ENCODE measurements at places on chromosomes 2 and 18. TPM values are rescaled to one million over a fixed set of nuclear protein-coding genes. Genes with fewer than 3 reads are reported as not detected.

NT5DC4 gene
- polyA plus RNA-seq = not detected

- DNase-seq = no peak
These were observed 60.4 kb upstream of the SLC8A1 start for GRCh38 chr2:40512256-40512655.

DNA sequence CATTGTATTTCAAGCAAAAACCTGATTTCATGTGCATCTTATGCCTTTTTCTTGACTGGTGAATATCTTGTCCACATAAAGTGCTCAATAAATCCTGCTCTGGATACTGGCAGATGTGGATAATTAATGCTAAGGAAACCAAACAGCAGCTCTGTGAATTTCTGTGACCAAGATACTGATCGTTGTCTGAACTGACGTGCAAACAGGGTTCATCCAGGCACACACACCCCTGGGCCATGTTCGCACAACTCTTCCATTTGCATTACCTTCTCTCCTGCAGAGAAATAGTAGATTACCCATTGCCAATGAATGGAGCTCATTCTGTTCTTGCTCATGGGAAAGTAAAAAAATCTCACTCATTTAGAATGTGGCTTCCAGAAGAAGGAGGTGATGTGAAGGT, 316.2 kb upstream of the TRIB2 start:
- no peak for DNase-seq

DNA sequence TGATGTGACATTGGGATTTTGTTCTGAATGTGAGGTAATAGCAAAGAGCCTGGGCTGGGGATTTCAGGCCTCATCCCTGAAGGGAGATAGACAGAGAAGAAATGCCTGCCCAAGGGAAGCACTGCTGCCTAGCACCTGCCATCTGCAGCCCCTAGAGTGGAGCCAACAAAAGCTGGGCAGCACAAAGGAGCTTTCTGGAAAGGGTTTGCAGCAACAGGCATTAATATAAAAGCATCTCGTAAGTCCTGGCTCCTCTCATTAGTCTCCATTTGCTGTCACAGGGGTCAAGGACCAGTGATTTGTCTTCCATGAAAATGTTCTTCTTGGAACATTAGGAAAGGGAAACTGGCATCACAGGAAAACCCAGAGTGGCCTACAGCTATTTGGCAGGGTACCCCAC, 157.2 kb upstream of the SLC14A2 start:
- DNase-seq = no peak

DNA sequence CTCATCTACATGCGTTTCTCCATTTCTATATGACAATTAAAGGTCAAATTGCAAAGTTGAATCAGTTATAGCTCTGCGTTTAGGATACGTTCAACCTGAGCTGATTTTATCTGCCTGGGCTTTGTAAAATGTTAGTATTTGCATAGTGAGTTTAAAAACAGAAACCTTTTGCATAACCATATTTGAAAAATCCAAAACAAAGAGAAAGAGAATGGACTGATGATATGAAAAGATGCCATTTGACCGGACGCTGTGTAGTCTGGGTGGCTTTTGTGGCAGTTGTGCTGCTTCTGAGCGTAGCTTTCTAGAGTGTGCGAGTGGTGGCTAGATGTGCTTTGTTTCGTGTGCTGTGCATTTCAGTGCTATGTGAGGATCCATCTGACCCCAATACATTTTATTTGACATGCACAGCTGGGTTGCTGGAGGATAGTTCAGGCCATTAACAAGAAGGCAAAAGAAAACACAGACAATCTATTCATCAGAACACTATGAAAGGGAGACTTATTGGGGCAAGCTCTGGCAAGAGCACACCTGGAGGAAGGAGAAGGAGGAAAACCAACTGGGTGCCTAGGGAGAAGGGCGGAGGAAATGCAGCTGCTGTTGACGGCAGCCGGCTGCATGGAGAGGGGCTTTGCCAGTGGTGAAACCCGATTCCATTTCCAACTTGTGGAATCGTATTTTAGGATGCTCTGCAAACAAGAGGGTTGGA, 126.8 kb downstream of the ACOXL start:
- no peak for DNase-seq

DNA sequence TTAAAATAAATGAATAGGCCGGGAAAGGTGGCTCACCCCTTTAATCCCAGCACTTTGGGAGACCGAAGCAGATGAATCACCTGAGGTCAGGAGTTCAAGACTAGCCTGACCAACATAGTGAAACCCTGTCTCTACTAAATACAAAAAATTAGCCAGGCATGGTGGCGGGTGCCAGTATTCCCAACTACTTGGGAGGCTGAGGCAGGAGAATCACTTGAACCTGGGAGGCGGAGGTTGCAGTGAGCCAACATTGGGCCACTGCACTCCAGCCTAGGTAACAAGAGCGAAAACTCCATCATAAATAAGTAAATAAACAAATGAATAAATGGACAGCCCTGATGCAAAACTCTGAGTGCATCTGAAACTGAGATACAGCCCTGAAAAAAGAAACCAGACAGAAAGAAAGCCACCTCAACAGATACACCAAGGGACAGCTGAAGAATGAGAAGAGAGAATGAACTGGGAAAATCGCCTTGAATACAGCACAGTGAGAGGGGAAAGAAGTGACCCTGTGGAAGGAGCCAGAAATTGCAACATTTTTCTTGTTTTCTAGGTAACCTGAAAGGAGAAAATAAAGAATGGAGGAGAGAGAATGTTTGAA, 64.4 kb downstream of the TRABD2A start:
- DNase-seq = no peak
